ENCODE measurements at places on chromosomes 12 and 14. TPM values are rescaled to one million over a fixed set of nuclear protein-coding genes. Genes with fewer than 3 reads are reported as not detected.

DNA sequence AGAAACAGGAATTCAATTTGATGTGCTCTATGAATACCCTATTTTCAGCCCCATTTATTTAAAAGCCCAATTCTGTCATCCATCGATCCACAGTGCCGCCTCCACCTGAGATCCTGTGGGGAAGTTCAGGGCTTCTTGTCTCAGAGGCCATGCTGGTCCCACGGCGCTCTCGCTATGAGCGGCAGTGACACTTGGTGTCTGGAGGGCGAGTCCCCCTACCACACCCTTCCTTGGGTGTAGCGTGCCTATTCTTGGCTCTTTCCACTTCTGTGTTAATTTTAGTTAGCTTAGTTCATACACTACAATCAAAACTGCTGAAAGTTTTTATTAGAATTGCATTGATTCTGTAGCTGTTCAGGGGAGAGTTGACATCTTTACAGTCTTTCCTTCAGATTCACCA lies 73.8 kb downstream of the DDX51 start:
- no peak for DNase-seq

EFS gene
- 0.19 TPM for total RNA-seq

DNA sequence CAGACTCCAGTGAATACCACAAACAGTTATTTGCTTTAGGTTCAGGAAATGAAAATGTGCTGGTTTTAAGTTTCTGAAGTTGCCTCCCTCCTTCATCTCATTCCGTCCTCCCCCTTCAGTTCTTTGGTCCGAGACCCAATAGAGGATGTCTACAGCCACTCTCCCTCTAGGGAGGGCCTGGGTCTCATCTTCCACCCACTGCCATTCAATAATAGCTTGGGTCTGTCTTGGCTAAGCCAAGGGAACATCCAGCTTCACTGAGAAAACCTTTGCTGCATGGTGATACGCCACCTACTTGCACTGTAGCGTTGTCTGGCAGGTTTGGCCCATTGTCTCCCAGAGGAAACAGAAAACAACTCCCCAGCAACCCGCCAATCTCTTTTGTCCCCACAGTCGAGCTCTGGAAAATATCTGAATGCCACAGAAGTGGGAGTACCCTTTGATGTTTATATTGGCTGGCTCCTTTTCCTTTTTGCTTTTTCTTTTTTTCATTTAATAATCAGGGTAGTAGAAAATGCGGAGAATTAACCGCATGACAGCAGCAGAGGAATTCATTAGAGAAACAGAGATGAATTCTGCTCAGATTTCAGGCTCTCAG lies 380.1 kb downstream of the RAD51B start:
- no peak for DNase-seq

DNA sequence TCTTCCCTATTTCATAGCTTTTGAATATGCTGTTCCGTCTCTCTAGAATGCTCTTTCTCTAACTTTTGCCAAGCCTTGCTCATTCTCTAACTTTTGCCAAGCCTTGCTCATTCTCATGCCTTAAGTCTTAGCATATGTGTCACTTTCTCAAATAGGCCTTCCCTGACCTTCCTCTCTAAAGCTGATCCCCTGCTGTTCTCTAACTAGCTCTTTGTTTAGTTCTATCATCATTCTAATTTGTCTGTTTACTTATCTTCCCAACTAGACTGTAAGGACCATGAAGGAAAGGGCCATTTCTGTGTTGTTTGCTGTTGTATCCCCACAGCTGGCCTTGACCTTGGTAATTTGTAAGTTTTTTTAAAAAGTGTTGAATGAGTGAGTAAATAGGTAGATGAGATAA lies 71.1 kb downstream of the ZNF641 start:
- DNase-seq = no peak

Data from activated T-cell treated with anti-CD3 and anti-CD28 coated beads, Interleukin-2, amount 50 U/mL, for 72 hours (primary cell).